ENCODE measurements at places on chromosomes 7 and 10. TPM values are rescaled to one million over a fixed set of nuclear protein-coding genes. Genes with fewer than 3 reads are reported as not detected.

The SPDYE5 gene
- total RNA-seq, result not detected

The ARHGEF35 gene
- total RNA-seq, result 31.8 TPM

The OR2A7 gene
- 4.2 TPM for total RNA-seq

The LAMB1 gene
- 324 TPM for total RNA-seq

The ERVW-1 gene
- total RNA-seq, result not detected

The ADAM12 gene
- total RNA-seq, result 8.6 TPM

The FZD8 gene
- 2.9 TPM for total RNA-seq

GRCh38 chr10:112471878-112472487 is 25.0 kb downstream of the VTI1A start:
- no peak for DNase-seq
- H3K27me3 ChIP-seq, result no peaks in the 10 kb centered on the region
- no peak overlapping the region for H3K27ac ChIP-seq

GRCh38 chr10:124573726-124574455 is 112.3 kb downstream of the LHPP start:
- H3K4me3 ChIP-seq, result no peak overlapping the region
- H3K27ac ChIP-seq, result no peak overlapping the region
- no peaks in the 10 kb centered on the region for H3K4me1 ChIP-seq
- no peak for DNase-seq

- peak; percentile 48 for DNase-seq
- H3K36me3 ChIP-seq, result peaks cover 15% of the 10 kb centered on the region
- H3K27me3 ChIP-seq, result no peaks in the 10 kb centered on the region
- no peaks in the 10 kb centered on the region for H3K4me1 ChIP-seq
Measured at GRCh38 chr10:59808896-59809643, 55.8 kb upstream of the MRLN start.

GRCh38 chr7:43240565-43240964 is 128.1 kb downstream of the HECW1 start:
- H3K36me3 ChIP-seq, result no peaks in the 10 kb centered on the region
- H3K27ac ChIP-seq, result no peak overlapping the region
- no peaks in the 10 kb centered on the region for H3K27me3 ChIP-seq
- no peaks in the 10 kb centered on the region for H3K4me1 ChIP-seq

DNA sequence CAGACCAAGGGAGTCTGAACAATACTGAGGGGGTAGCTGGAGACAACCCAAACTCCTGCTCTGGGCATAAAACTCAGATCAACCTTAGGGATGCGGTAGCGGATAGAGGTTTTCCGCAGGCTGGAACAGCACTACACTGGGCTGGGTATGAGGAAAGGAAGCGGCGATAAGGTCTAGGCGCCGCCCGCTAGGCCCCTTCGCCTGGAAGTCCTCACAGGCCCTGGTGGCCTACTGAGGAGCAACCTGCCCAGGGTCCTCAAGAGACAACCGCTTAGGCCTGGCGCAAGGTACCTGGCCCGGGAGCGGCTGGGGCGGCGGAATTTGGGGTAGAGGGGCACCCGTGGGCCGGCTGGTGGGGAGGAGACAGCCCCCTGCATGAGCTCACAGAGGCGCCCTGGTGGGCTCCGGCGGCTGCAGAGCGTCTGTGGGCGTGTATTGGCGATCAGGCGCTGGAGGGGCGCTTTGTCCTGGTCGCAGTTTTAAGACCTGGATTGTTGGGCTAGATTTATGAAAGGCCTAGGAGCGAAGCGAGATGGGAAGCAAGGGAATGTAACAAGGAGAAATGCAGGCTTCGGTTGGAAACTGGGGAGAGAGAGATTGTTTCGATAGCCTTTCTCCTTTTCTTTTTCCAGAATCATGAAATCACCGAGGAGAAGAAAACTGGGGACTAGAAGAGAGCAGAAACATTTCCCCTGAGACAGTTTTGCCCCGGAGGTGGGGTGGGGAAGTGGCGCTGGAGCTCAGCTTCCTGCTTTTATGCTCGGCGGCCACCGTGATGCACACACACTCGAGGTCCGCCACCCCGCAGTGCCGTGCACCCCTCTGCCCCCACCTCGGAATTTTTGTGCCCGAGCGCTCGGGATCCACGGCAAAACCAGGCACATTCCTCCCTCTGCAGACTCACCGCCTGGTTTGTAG is 2.4 kb upstream of the NKX2-3 start:
- DNase-seq, result no peak
- no peaks in the 10 kb centered on the region for H3K36me3 ChIP-seq
- H3K27ac ChIP-seq, result no peak overlapping the region
- no peaks in the 10 kb centered on the region for H3K4me1 ChIP-seq
- H3K27me3 ChIP-seq, result peaks cover 100% of the 10 kb centered on the region

GRCh38 chr7:42479816-42480633 is 243.0 kb upstream of the GLI3 start:
- no peaks in the 10 kb centered on the region for H3K36me3 ChIP-seq
- no peaks in the 10 kb centered on the region for H3K27me3 ChIP-seq
- DNase-seq, result no peak
- no peaks in the 10 kb centered on the region for H3K4me1 ChIP-seq
- no peak overlapping the region for H3K4me3 ChIP-seq
- peak overlapping the region; percentile 60 for H3K27ac ChIP-seq

DNA sequence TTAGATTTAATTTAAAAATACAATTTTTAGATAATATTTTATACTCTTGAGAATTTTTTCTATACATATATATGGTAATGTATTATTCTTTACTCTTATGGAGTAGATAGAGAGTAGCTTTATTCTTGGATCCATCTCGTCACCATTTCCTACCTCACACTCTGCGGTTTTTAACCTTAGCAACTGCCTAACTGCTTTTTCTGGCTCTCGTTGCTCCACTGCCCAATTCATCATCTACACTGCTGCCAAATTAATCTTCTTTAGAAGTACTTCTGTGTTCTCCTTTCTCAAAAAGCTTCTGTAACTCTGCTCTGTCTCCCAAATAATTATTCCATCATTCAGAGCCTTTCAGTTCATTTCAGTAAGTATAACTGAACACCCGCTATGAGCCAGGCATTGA is 35.3 kb downstream of the CAPZA2 start:
- H3K27me3 ChIP-seq, result no peaks in the 10 kb centered on the region
- H3K4me3 ChIP-seq, result no peak overlapping the region
- H3K36me3 ChIP-seq, result no peaks in the 10 kb centered on the region
- H3K27ac ChIP-seq, result no peak overlapping the region

DNA sequence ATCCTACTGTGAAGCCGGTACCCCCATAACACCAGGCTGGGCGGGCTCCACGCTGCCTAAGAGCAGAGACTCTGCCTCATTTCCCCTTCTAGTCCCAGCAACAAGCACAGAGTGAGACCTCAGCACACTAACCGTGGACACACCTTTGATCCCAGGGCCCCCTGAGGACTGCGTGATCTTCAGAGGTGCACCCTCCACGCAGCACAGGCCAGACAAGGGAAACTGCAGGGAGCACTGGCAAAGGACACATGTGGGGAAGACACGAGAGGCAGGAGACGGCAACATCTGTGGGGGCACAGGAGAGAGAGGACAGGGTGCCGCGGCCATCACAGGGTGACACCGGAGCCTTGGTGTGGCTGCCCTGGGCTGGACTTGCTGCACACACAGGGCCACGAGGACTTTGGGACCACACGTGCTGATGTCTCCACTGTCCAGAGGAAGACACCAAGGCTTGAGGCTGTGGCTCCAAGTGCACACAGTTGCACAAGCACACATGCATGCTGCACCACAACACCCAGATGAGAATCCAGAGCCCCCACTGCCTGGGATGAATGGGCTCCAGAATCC is 128.8 kb downstream of the PTPRN2 start:
- H3K36me3 ChIP-seq, result no peaks in the 10 kb centered on the region
- no peaks in the 10 kb centered on the region for H3K27me3 ChIP-seq
- no peak for DNase-seq

DNA sequence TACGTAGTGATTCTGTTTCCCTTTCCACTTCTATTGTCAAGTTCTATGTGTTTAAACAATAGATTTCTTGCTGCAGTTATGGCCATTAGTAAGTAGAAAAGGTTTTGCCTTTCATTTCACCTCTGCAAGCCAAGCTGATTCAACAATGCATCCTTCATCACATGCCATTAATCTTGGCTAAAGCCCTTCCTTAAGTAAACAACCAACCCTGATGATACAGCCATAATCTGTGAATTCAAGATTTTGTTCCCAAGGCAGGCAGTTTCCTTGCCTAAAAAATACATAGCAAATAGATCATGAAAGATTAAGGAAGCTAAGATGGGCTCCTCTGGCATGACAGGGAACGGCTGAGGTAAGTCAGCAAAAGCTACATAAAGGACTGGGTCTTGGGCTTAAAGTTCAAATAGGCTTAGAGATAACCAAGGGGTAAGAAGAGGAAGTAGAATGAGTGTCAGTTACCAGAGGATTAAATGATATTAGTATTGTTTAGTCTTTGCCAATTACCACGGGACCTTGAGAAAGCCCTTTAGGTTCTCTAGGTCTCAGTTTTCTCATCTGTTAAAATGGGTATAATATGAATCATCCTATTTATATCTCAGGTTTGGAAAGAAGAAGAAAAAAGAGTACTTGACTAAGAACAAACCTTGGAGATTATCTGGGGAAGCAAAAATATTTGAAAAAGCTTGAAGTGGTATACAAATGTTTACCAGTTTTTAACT is 35.9 kb upstream of the ANK3 start:
- H3K36me3 ChIP-seq, result no peaks in the 10 kb centered on the region
- H3K4me1 ChIP-seq, result no peaks in the 10 kb centered on the region
- no peak overlapping the region for H3K27ac ChIP-seq
- H3K27me3 ChIP-seq, result no peaks in the 10 kb centered on the region
- no peak for DNase-seq
- H3K4me3 ChIP-seq, result no peak overlapping the region

DNA sequence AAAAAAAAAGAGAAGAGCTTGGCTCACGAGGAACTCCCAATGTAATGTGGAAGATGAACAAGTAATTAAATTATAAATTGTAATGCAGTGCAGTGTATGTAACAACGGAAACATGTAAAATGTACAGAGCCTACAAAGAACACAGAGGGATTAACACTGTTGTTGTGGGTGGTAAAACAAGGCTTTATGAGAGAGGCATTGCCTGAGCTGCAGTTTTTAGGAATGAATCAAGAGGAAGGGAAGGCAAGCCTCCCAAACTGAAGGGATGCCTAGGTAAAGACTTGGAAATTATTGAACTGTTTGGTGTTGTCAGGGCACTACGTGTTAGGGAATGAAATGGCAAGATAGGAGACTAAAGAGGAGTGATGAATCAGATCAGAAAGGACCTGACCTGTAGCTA is 213.7 kb downstream of the HTR7 start:
- H3K36me3 ChIP-seq, result no peaks in the 10 kb centered on the region
- no peak overlapping the region for H3K4me3 ChIP-seq
- DNase-seq, result no peak

GRCh38 chr7:100588438-100588837 is 2.3 kb downstream of the FBXO24 start:
- H3K4me1 ChIP-seq, result peaks cover 14% of the 10 kb centered on the region
- DNase-seq, result no peak

DNA sequence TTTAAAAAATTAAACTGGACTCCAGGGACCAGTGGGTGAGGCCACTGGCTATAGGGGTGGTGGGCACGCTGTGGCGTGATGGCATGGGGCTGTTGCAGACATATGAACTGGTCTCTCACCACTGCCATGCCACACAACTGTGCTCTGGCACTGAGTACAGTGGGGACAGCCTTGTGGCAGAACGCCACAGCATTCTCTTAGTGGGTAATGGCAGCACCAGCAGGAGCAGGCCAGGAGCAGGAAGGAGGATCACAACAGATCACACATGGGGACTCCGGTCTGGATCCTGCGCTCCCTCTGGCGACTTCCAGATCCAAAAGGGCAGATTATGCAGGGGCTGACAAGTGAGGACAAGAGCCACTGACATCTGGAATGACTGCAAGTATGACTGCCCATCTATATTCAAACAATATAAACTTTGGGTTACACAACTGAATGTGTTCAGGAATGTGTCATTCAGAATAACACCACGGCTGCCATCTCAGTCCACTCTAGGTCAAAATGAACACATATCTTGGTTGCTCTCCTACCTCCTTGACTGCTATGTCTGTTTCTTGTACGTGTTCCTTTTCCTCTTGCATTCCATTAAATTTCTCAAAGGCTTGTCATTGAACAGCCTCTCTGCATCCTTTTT is 176.0 kb downstream of the KMT2E start:
- H3K27ac ChIP-seq, result no peak overlapping the region
- H3K4me1 ChIP-seq, result no peaks in the 10 kb centered on the region
- H3K4me3 ChIP-seq, result no peak overlapping the region
- no peaks in the 10 kb centered on the region for H3K36me3 ChIP-seq
- DNase-seq, result no peak

- H3K4me3 ChIP-seq, result no peak overlapping the region
- DNase-seq, result no peak
Measured at GRCh38 chr10:5981529-5981928, 4.2 kb upstream of the IL15RA start.

DNA sequence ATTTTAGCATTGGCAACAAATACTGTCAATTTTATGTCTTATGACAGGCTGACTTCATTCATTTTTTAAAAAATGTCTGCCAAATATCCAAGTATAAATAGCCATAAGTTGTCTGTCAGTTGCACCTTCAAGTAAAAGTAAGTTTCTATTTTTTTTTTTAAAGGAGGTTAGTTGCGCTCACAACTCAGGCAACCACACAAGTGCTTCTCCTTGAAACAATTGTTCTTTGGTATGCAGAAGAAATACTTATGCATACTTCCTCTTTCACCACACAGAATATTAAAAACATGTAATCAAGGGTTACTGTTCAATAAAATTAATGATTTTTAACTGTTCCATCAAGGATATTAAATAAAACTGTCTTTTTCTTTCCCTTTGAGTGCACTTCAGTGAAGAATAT is 97.9 kb downstream of the RTKN2 start:
- no peaks in the 10 kb centered on the region for H3K36me3 ChIP-seq

- no peaks in the 10 kb centered on the region for H3K4me1 ChIP-seq
- no peaks in the 10 kb centered on the region for H3K36me3 ChIP-seq
- H3K27ac ChIP-seq, result no peak overlapping the region
- DNase-seq, result no peak
Measured at GRCh38 chr10:80555415-80555814, 17.7 kb downstream of the SH2D4B start.

- H3K27ac ChIP-seq, result no peak overlapping the region
- H3K4me1 ChIP-seq, result no peaks in the 10 kb centered on the region
- DNase-seq, result no peak
- H3K4me3 ChIP-seq, result no peak overlapping the region
- H3K36me3 ChIP-seq, result no peaks in the 10 kb centered on the region
- H3K27me3 ChIP-seq, result no peaks in the 10 kb centered on the region
Measured at GRCh38 chr10:110772454-110773025, 99.2 kb upstream of the PDCD4 start.

GRCh38 chr7:28766359-28766758 is 191.8 kb downstream of the TRIL start:
- no peak overlapping the region for H3K27ac ChIP-seq
- H3K36me3 ChIP-seq, result no peaks in the 10 kb centered on the region
- DNase-seq, result no peak
- no peaks in the 10 kb centered on the region for H3K27me3 ChIP-seq

- no peak overlapping the region for H3K4me3 ChIP-seq
- no peaks in the 10 kb centered on the region for H3K4me1 ChIP-seq
- H3K27me3 ChIP-seq, result no peaks in the 10 kb centered on the region
- DNase-seq, result no peak
- no peaks in the 10 kb centered on the region for H3K36me3 ChIP-seq
- H3K27ac ChIP-seq, result no peak overlapping the region
Measured at GRCh38 chr7:40520986-40521738, 386.4 kb downstream of the SUGCT start.

- DNase-seq, result no peak
- no peaks in the 10 kb centered on the region for H3K27me3 ChIP-seq
- H3K4me1 ChIP-seq, result no peaks in the 10 kb centered on the region
- no peak overlapping the region for H3K4me3 ChIP-seq
Measured at GRCh38 chr10:6407034-6407721, 172.9 kb downstream of the PRKCQ start.

GRCh38 chr10:22427890-22428571 is 82.7 kb downstream of the SPAG6 start:
- H3K4me1 ChIP-seq, result no peaks in the 10 kb centered on the region
- H3K27ac ChIP-seq, result peak overlapping the region; percentile 50
- no peak for DNase-seq
- H3K27me3 ChIP-seq, result no peaks in the 10 kb centered on the region
